ENCODE measurements at places on chromosomes 12 and 14.
A peak's percentile ranks its signal among the peaks of the same experiment; 100 is the strongest.

DNA sequence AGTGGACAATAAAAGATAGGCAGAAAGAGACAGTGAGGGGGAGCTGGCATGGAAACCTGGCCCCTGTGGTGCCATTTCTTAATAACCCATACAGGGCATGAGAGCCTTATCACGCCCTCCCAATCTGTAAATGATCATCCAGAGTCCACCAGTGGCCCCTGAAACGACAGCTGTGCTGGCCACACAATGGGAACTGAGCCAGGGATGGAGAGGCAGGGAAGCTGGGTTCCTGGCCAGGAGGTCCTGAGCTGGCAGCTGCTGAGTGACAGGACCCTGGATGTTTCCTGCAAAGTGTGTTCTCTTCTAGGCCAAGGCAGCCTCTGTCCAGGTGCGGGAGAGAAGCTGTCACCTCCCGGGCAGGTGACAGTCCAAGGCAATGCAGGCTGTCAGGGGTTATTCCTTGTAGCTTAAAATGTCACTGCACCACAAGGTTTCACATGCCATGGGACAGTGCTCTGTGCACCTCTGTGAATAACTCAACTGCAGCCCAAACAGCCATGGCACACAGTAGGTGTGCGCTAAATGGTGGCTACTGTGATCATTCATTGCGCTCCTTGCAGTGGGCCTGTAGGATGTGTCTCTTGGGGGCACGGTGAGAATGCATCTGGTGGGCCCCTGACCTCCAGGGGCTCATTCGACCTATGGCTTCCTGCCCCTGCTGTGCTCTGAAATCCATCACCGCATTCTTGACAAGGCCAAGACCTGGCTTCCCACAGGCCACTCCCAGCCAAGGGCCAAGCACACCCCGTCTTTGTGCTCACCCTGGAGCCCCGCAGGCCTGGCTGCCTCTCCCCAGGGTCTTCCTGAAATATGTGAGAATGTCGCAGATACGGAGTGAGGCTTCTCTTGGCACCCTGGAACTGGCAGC, 46.3 kb upstream of the BCL11B start:
- DNase-seq: no peak

GRCh38 chr14:105193916-105194782, 13.0 kb upstream of the NUDT14 start:
- DNase-seq: peak; percentile 27

DNA sequence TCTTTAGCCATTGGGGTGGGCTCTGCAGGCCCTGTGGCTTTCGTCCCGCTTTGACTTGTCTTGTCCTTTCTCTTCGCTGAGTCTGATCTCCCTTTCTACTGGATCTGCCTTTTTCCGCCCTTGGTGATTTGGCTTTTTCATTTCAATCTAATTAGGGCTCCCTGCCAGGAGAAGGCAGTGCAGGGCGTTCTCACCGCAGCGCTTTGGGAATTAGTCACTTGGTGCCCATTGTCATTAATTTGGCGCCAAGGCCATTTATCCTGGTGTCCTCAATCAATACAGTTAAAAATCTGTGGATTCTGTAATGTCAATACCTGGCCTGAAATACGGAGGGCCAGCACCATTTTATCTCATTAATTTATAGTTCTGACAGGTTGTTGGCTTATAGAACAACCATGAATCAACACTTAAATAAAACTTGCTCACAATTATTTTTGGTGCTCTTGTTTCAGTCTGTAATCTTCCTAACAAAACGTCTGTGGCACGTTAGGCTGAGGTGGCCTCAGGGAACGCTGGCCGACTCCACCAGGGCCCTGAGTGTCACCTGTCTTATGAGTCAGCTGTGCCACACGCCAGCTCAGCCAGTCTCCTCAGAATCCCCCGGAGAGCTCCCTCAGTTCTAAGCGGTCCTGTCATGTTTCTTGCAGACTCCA, 115.7 kb downstream of the BEGAIN start:
- DNase-seq: no peak

DNA sequence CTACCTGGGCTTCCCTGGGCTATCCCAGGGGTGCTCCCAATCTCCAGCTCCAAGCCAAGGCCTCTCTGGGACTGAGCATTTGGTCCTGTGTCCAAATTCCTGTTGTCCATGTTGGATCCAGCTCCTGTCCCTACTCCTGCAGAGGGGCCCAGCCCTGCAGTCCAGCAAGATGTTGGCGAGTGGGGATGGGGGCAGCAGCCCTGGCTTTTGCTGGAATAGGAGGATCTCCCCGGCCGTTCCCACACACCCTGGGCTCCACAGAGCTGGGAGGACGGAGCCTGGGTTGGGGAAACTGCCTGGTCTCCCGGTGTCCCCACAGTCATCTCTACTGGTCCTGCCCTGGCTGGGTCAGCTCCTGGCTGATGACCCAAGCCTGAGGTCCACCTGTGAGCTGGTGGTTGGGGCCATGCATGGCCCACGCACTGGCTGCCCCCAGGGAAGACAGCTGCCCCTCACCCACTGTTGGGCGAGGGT, 219.6 kb upstream of the C14orf180 start:
- DNase-seq: no peak

DNA sequence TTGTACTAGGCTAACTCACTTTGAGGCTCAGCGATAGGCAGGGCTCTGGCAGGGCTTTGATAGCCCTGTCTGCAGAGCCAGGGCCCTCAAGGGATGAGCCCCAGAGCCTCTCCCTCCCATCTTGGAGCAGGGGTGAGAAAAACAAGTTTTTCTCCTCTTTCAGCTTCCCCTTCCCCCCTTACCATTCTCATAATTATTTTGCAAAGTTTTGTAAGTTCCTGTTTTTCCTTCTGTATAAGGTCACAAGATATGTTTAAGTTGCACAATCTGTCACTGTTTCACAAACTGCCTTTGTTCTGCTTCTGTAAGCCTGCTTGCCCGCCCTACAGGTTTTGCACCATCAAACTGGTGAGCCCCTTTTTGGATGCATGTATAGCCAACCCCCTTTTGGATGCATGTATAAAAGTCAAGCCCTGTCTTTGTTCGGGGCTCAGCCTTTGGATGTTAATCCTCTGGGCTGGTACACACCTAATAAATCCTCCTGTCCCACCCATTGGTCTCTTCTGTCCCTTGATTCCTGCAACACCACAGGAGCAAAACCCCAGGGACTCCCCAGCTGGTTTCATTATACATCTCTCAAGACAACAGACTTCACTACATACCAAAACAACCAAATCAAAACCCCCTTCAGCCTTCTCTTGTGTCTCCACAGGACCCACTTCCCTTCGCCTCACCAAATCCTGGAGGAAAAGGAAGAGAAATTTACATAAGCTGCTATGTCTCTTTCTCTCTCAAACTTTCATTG, 52.5 kb upstream of the RESF1 start:
- no peak for DNase-seq

- DNase-seq: peak; percentile 43
Measured at GRCh38 chr14:23160924-23161522, 22.4 kb downstream of the SLC7A8 start.

DNA sequence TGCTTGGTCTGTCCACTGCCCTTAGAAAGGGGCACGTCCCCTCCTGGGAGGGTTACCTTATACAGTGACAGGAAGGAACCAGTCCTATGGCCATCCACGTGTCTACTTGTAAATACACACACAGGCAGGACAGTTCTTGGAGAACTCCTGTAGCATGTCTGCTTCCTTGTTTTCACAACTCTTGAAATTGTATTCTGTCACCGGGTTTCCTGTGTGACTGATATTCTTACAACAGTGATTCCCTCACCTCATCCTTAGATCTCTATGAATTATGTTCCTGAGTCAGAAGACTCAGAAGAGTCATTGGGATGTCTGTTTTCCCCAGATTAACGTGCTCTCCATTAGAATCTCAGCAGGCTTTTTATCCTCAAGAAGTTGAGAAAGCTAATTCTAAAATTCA, 44.1 kb upstream of the DYNC1H1 start:
- no peak for DNase-seq

GRCh38 chr12:9944391-9944790, 12.2 kb upstream of the CLEC2A start:
- DNase-seq: no peak

- no peak for DNase-seq
Measured at GRCh38 chr12:98352835-98353234, 162.6 kb upstream of the TMPO start.

GRCh38 chr14:26596543-26597061, 1.2 kb downstream of the NOVA1 start:
- no peak for DNase-seq

DNA sequence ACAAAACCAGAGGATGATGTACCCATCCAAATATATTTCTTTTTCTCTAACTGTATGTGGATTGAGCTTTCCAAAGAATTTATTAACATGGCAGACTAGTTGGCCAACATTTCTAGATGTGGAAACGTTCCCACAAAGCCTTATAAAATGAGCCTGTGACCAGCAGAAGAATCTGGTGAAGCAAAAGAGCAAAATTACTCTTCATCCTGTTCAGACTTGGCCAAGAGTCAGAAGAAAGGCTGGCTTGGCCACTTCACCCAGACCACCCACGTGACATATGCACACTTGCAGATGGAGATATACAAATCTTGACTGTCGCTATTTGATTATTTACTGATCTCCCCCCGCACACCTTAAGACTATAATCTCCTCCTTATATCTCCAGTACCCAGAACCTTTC, 96.7 kb downstream of the NUAK1 start:
- DNase-seq: no peak

DNA sequence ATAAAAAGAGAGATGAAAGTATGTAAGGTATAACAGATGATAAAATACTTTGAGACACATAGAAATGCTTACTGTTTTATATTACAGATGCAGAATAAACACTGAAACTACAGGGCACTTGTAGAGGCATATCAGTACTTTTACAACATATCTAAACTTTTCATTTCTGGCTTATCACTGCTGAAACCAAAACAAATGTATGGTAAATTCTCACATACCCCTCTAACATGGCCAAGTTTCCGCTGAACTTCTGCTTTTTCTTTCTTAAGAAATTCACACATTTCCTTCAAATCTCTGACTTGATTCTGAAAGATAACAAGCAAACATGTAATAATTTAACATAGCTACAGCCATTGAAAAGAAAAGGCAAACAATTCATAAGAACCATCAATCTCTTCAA, 33.3 kb upstream of the C12orf50 start:
- no peak for DNase-seq

DNA sequence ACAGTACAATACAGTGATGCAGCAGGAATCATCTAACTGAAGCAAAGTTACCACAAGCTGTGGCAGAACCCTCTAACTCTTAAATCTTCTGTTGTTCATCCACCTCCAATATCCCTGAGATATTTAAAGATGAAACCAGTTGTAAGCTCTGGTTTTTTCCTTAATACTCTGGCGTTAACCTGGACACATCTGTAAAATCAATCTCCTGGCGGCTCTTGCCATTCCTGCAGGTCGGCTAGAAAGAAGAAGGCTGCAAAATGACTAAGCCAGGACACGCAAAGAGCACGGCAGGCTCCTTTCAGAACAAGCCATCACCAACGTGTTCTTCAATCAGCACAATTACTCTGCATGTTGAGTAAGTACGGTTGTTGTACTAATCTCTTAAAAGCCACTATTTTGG, 309.3 kb downstream of the MED13L start:
- no peak for DNase-seq

- DNase-seq: peak; percentile 20
Measured at GRCh38 chr12:132161036-132161781, 17.0 kb downstream of the NOC4L start.

DNA sequence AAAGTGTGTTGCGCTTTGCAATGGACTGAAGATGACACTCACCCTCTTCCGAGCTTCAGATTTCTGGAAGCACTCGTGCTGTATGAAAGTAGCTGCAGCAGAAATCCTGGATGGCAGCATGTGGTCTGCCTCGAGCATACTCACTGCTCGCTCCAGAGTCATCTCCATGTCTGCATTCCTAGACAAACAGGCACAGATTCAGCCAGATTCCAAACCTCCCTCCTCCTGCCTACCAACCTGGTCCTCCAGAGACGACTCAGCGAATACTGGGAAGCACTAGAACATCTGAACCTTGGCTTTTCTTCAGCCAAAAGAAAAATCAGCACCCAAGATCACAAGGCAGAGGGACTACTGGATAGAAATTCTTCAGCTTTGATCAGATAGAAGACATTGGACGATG, 27.7 kb downstream of the PKP2 start:
- DNase-seq: no peak

DNA sequence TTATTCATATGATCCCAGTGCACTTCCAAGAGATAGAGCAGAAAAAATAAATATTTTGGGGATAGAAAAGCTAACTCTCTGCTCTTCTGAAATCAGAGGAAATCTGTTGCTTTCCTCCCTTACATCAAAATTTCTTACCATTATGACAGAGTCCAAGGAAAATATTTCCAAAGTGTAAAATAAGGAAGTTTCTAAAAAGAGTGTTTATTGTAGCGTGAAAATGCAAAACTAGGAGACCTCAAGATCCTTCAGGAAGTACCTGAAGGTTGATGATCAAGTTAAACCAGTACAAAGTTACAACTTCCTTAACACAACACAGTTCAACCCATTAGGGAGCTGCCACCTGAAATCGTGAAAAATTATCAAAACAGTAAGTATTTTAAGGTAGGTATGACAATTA, at the start of gene OR6C2:
Gene OR6C2 (plus strand): TSS at position 301 of the 400 bp plus-strand sequence. CDS start 8,138 bp downstream, outside the sequence.
- no peak for DNase-seq

DNA sequence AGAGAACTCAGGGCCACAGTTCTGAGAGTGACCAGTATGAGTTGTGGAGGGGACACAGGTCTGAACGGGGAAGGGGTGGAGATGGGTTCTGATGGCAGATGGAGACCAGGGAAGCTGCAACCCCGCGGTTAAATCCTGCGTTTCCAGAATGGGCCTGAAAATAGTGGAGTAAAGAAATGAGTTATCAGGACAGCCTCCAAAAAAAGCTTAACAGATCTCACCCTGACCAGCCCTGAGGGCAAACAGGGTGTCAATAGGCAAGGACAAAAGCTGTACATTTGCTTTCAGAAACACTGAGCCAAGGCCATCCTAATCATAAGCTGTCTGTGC, 555 bp upstream of the RTN1 start:
- no peak for DNase-seq

- DNase-seq: no peak
Measured at GRCh38 chr12:98208816-98209215, 306.6 kb upstream of the TMPO start.

GRCh38 chr12:17076811-17077210, 470.8 kb upstream of the LMO3 start:
- DNase-seq: no peak
